ENCODE measurements at places on chromosomes 2 and 18. TPM values are rescaled to one million over a fixed set of nuclear protein-coding genes. Genes with fewer than 3 reads are reported as not detected.

DNA sequence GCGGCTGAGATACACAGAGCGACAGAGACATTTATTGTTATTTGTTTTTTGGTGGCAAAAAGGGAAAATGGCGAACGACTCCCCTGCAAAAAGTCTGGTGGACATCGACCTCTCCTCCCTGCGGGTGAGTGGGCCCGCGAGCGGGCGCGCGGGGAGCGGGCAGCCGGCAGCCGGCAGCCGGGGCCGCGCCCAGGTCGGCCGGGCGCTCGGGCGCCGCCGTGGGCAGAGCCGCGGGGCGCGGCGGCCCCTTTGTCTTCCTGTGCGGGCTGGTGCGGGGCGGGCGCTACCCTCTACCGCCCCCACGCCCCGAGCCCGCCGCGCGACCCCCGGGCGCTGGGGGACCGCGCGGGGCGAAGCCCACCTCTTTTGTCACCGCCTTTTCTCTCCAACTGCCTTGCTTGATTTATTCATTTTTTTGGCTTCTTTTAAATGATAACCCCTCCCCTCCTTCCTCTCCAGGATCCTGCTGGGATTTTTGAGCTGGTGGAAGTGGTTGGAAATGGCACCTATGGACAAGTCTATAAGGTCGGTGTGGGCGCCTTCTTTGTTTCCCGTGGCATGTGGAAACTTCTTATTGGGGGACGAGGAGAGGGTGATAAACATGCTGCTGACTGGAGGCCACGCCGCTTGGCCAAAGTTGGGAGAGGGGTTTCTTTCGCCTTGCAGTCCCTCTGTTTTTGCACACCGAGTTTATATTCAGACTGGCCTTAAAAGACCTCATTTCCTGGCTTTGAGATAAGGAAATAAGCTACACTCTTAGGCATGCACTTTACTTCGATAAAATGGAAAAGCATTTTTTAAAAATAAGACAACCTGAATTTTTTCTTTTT, 722 bp downstream of the MAP4K4 start:
- no peak for DNase-seq

GRCh38 chr2:33673937-33674336, 74.8 kb upstream of the FAM98A start:
- DNase-seq = peak; percentile 21

DNA sequence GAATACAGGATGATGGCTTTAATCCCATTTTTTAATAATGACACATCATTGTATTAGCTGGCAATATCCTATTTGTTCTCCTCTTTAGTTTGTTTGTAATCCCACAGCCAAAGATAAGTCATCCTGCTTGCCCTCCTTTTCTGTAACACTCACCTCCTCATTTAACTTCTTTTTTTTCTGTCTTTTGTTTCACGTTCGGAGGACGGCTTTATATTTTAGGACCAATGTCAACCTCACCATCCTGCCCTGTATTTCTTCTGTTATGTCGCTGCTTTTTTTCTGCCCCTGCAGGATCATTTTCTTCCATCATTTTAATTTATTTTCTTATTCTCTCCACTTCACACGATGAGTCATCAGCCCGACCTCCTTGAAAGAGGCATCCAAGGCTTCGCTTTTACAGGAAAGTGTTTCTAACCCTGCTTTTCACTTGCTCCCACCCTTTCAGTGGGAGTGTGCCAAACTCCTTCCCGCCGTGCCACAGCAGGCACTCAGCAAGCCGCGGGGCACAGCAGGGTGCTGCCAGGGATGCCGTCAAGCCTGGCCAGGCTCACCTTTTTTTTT, 11.4 kb downstream of the RAB31 start:
- no peak for DNase-seq

DNA sequence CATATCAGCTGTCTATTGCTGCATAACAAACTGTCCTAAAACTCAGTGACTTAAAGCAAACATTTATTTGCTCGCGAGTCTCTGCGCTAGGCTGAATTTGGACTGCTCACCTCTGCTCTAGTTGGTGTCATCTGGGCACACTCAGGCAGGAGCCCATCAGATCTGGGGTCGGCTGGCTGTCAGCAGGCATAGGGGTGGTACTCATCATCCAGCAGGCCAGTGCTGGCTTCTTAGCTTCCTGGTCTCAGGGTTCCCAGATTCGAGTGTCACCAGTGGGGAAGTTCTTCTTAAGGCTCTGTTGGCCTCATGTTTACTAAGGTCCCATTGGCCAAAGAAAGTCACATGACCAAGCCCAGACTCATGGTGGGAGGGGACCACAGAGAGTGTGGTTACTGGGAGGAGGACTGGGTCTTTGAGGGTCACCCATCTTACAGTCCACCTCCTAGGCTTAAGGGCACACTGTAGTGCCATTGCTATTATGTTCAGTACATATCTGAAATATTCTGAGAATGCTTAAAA, 71.6 kb upstream of the ATG16L1 start:
- no peak for DNase-seq

DNA sequence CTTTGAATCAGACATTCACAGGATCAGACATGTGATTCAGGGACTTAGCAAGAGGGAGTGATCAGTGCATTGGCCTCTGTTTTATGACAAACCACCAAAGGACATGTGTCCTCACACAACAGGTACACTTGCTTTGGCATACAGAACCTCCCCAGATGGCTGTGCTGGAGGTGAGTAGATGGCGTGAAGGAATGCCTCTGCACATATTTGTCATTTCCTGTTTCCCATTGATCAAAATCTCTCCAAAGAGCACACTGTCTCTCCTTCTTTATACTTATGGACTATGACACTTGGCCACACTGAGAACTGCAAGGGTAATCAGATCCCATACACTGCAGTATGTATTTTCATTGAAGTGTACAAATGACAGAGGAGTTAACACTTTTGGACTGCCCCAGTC, 927.6 kb downstream of the TSN start:
- no peak for DNase-seq

- DNase-seq = no peak
These were observed 466.0 kb downstream of the RIT2 start for GRCh38 chr18:42649331-42650035.

- DNase-seq = no peak
These were observed 2.0 kb upstream of the BZW1 start for GRCh38 chr2:200809506-200810251.

- no peak for DNase-seq
These were observed 57.7 kb downstream of the ROCK2 start for GRCh38 chr2:11286749-11287148.

The MGAT4A gene
- total RNA-seq = 23.8 TPM

The FNDC4 gene
- total RNA-seq = 7.0 TPM

The C2orf81 gene
- total RNA-seq = 0.74 TPM

The ESPNL gene
- 3.5 TPM for total RNA-seq

The CFC1B gene
- total RNA-seq = not detected
